Glutamatergic neuron (in vitro differentiated cells): ENCODE measurements at places on chromosomes 13 and 19. TPM values are rescaled to one million over a fixed set of nuclear protein-coding genes. Genes with fewer than 3 reads are reported as not detected.

KPNA3 gene
- 46.6 TPM for total RNA-seq

NLRP9 gene
- not detected for total RNA-seq

DNA sequence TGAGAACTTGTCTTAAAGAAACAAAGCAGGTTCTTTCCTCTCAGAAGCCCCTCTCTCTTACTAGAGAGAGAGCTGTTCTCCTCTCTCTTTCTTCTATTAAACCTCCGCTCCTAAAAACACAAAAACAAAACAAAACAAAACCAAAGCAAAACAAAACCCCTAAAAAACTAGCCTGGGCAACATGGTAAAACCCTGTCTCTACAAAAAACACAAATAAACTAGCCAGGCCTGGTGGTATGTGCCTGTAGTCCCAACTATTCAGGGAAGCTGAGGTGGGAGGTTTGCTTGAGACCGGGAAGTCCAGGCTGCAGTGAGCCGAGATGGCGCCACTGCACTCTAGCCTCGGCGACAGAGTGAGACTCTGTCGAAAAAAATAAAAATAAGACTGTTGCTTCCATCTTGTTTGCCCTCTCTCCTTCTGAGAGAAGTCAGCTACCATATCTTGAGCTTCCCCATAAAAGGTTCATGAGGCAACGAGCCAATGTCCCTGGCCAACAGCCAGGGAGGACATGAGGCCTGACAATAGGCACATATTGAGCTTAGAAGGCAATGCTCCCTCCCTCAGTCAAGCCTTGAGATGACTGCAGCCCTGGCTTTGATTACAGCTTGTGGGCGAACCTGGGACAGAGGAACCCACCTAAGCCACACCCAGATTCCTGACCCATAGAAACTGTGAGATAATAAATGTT, 17.5 kb upstream of the FLT3 start:
- no peak for DNase-seq

NANOS2 gene
- not detected for total RNA-seq

PPM1N gene
- 6.6 TPM for total RNA-seq

LNX2 gene
- total RNA-seq: 3.2 TPM
